ENCODE measurements at places on chromosomes 11 and 22.

- no peak for DNase-seq
These were observed 914.2 kb upstream of the RAG2 start for GRCh38 chr11:37512156-37512780.

GRCh38 chr11:81744336-81745116, 989.1 kb downstream of the FAM181B start:
- DNase-seq: no peak

DNA sequence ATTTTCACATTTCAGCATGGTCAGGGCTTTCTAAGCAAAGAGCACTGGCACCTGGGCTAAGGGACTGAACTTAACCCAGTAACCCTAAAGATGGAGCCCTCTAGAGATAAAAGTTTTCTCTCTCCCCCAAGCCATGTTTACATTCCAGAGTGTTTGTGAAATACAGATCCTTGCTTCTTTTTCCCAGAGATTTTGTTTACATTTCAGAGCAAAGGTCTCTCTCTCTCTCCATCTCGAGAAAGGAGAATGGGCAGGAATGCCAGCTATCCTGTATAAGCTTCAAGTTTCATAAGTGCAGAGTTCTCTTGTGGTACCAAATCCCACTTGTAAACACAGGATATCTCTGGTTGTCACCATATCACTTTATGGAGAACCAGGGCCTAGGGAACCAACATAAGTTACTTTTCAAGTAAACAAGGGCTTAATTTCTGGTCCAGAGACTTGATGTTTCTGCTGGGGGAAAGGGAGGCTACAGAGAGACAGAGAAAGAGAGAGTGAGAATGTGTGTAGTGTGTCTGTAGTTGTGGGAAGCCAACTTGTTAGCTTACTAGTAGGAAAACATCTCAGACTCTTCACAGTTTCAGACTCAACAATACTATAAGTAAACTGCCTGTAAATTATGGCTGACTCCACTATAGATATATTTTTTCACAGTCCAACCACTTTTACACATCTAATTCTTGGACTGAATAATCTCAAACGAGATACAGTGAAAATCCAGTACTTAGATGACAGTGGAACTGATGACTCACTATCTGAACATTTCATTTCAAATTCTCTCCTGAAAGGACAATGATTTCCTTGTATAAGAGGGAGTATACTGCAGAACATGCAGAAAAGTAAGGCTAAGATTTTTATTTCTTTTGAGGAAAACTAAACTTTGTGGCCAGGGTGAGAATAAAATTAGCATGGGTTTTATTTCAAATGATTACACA, 76.2 kb downstream of the ARHGAP32 start:
- no peak for DNase-seq

DNA sequence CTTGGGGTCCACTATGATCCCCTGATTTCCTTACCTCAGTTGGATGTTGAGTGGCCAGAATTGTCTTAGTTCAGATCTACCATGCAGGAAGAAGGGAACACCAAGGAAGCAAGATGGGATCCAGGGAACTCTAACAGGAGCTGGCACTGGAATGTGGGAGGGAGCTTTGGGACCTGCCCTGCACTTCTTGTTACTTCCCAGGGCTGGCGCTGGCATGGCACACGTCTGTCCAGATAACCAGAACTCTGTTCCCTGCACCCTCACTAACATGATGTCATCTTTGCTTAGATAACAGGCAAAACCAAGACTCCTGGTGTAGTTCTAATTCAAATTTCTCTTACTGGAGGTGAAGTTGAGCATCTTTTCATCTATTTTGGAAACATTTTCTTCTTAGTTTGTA, 550.0 kb downstream of the MN1 start:
- DNase-seq: no peak

All from stromal cell of bone marrow (primary cell).